ENCODE measurements at places on chromosomes 3 and 15. TPM values are rescaled to one million over a fixed set of nuclear protein-coding genes. Genes with fewer than 3 reads are reported as not detected.

LINGO1 gene
- total RNA-seq, result not detected

NPAP1 gene
- total RNA-seq, result not detected

GOLGA6L26 gene
- not detected for total RNA-seq

CTXND1 gene
- total RNA-seq, result not detected

PPM1L gene
- under 0.01 TPM for total RNA-seq

POTEB2 gene
- not detected for total RNA-seq

DNA sequence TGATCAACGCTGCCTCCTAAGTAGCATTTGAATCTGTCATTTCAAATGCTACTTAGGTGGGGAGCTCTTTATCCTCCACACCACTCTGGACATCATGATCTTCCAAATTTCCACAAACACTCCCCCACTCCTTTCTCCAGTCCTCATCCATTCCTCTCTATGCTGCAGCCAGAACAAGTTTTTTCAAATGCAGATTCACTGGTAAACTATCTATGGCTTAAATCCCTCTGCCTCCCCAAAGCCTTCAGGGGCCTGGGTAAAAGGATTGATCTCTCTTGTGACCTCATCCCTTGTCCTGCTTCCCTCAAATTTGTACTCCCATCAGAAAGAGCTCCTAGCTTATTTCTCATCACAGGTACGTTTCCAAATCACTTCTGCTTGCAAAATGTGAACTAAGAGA is 1.3 kb upstream of the AEN start:
- no peaks in the 10 kb centered on the region for H3K36me3 ChIP-seq
- no peaks in the 10 kb centered on the region for H3K27me3 ChIP-seq
- no peak overlapping the region for H3K4me3 ChIP-seq
- no peak for DNase-seq
- H3K27ac ChIP-seq, result no peak overlapping the region
- peaks cover 22% of the 10 kb centered on the region for H3K4me1 ChIP-seq

DNA sequence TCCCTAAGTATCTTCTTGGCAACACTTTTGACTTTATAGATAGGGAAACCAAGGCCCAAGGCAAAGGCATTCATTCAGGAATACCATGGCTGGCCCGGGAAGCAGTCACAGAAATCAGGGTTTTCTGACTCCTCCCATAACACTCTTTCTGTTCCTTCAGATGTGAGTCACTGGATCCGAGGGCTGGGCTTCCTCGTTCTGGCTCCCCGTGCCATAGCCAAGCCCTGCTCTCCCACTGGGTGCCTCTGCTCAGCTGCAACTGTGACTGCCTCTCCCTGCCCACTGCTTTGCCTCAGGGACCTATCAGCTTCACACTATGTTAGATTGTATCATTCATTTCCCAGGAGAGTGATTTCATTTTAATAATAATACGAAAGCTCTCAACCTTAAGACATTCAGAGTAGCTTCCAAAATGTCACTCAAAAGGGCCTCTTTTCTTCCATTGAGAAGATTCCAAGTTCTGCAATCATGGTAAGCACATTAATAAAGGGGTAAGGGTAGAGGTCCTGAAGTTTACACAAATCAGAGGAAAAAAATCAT is 50.2 kb downstream of the GABRB3 start:
- no peak overlapping the region for H3K27ac ChIP-seq
- H3K4me3 ChIP-seq, result no peak overlapping the region
- no peaks in the 10 kb centered on the region for H3K27me3 ChIP-seq
- no peaks in the 10 kb centered on the region for H3K36me3 ChIP-seq
- no peak for DNase-seq

- no peaks in the 10 kb centered on the region for H3K27me3 ChIP-seq
- H3K4me1 ChIP-seq, result no peaks in the 10 kb centered on the region
- no peaks in the 10 kb centered on the region for H3K36me3 ChIP-seq
- H3K4me3 ChIP-seq, result no peak overlapping the region
- H3K27ac ChIP-seq, result no peak overlapping the region
- DNase-seq, result no peak
These were observed 308.9 kb downstream of the EPHB1 start for GRCh38 chr3:135103917-135104316.

DNA sequence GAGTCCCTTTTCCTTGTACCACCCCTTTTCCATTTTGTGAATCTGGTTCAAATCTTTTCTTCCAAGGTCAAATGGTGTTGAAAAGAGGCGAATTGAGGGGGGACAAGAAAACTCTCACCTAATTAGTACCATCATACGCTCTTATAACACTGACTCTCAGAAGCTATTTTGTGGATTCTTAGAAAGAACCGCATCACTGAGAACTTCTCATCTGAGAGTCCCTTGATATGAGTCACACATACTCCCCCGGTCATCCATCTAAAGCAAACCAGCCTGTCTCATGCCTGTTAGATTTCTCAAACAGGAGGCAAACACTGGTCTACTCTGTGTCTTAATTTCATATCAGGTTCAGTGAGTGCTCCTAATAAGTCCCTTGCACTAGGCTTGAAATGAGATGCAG is 76.5 kb upstream of the SPRED1 start:
- H3K4me1 ChIP-seq, result peaks cover 5% of the 10 kb centered on the region
- H3K27ac ChIP-seq, result no peak overlapping the region
- no peaks in the 10 kb centered on the region for H3K27me3 ChIP-seq
- H3K36me3 ChIP-seq, result no peaks in the 10 kb centered on the region
- peak; percentile 83 for DNase-seq

DNA sequence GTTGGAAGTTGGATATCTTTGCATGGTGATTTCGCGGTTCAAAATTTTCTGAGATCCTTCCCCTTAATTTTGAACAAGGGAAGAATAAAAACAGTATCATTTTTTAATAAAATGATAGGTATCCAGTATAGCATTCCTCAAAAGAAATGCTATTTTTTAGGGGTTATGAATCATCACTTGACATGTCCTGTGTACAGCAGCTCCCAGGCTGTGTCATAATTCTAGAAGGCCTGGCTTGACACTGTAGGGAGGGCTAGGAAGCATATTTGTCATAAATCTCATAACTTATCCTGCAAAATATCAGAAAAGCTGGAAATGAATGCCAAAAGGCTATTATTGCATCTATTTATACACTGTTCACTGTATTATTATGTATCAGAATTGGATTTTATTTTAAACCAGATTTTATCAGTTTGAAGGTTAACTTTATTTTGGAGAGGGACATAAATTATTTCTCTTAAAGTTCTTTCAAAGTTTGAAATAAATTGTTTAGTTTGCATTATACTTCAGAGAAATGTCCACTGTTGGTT is 539.1 kb upstream of the ROBO2 start:
- peaks cover 20% of the 10 kb centered on the region for H3K4me1 ChIP-seq
- H3K36me3 ChIP-seq, result no peaks in the 10 kb centered on the region
- peak; percentile 59 for DNase-seq
- no peaks in the 10 kb centered on the region for H3K27me3 ChIP-seq

DNA sequence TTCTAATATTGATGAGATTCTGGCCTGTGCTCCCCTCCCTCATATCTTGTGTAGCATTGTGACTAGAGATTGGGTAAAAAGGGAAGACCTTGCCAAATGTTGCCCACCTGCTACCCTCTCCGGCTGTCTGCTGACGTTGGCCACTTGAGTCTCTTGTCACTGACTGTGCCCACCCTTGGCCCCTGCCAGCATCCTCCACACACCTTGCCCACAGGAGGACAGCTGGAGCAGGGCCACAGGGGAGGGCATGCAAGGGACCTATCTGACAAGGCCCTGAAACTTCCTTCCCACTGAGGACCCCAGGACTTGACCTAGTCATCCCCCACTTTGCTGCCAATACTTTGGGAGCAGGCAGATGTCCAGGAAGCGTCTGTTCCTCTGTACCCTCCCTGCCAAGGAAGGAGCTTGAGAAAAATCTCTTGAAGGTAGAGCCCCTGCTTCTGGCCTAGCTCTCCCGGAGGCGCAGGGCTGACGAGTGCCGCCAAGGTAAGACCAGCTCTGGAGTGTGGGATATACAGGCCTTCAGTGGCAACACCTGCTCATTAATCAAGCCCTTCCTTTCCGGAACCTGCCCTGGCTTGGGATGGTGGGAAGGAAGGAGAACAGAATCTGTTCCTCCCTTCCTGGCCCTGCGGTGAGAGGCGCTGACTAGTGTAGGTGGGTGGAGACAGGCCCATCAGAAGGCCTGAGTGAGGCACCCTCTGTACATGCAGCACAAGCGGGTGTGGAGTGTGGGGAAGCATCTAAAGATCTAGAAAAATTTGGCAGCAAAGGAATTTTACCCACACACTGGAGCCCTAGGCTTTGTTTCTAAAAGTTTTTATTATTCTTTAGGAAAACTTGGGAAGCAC is 4.9 kb upstream of the PAK6 start:
- H3K27ac ChIP-seq, result no peak overlapping the region
- no peak overlapping the region for H3K4me3 ChIP-seq
- 0 out of 2 replicates have a peak, but pooled peaks cover 3% of the 10 kb centered on the region for H3K27me3 ChIP-seq
- DNase-seq, result peak; percentile 24

- peaks cover 12% of the 10 kb centered on the region for H3K27me3 ChIP-seq
- DNase-seq, result no peak
- no peaks in the 10 kb centered on the region for H3K36me3 ChIP-seq
- no peak overlapping the region for H3K27ac ChIP-seq
These were observed 130.1 kb downstream of the SRGAP3 start for GRCh38 chr3:9119331-9119730.

GRCh38 chr3:183212565-183212964 is 40.5 kb upstream of the B3GNT5 start:
- no peak overlapping the region for H3K4me3 ChIP-seq
- H3K27me3 ChIP-seq, result peaks cover 10% of the 10 kb centered on the region
- H3K36me3 ChIP-seq, result no peaks in the 10 kb centered on the region
- no peaks in the 10 kb centered on the region for H3K4me1 ChIP-seq

DNA sequence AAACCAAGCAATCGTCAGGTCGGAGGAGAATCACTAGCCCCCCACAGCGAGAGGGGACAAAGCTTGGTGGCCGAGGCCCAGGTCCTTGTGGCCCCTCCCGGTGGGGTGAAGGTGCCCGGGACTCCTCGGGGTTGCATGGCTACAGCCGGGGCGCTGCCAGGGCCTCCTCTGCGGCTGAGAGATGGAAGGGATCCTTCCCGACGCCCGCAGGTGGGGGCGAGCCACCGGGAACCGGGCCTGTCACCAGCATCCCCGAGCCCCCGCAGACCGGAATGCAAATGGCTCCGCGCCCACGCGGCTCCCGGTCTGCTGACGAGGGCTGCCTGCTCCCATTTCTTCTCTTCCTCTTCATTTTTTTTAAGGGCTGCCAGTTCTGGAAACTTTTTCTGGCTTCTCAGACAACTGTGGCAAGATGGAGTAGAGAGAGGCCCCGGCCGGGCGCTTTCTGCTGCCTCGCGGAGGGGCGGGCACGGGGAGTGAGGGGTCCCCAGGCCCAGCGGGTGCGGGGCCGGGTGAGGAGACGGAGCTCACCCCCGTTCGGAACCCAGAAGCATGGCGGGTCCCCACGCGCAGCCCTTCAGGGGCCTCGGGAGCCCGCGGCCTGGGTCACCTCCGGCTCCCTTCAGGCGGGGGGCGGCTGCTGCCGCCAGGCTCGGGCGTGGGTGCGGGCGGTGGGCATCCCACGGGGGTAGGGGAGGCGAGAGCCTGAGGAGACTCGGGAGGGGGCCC is 27.5 kb downstream of the MELTF start:
- H3K36me3 ChIP-seq, result no peaks in the 10 kb centered on the region
- no peaks in the 10 kb centered on the region for H3K4me1 ChIP-seq
- H3K27ac ChIP-seq, result peak overlapping the region; percentile 38
- no peaks in the 10 kb centered on the region for H3K27me3 ChIP-seq
- peak overlapping the region; percentile 65 for H3K4me3 ChIP-seq

DNA sequence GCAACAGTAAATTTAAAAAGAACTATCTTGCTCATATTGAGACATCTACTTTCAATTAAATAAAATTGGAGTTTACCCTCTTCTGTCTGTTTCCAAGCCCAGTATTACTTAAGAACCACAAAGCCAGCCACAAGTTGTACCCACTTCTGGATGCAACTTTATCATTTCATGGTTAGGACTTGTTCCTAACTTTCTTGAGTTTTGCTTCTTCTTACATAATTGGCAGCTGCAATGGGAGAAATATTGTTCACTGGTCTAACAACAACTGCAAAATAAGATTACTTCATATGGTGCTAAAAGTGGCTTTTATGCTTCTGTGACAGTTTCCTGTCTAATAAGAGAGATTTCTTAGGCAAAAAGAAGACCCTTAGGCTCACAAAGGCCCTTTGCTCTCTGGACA is 240.6 kb downstream of the OTOL1 start:
- H3K4me1 ChIP-seq, result no peaks in the 10 kb centered on the region
- H3K27me3 ChIP-seq, result no peaks in the 10 kb centered on the region
- no peak overlapping the region for H3K4me3 ChIP-seq
- no peaks in the 10 kb centered on the region for H3K36me3 ChIP-seq
- no peak for DNase-seq

DNA sequence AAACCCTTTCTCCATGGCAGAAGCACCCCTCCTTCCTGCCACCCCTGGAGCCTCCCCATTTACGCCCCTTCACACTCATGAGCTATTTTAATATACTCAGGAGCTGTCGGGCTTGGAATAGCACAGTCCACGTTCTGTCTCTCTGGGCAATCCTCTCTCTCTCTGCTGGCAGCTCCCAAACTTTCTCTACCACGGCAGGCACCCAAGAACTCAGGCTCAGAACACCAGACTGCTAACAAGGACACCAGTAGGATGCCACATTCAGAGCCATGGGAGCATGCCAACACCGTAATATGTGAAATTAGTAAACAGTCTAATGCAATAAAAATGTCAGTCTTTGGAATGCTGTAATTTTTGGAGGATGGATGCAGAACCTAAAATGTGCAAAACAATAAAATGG is 19.3 kb downstream of the TNFAIP8L3 start:
- H3K27me3 ChIP-seq, result no peaks in the 10 kb centered on the region
- H3K4me1 ChIP-seq, result peaks cover 9% of the 10 kb centered on the region
- peak; percentile 59 for DNase-seq
- no peak overlapping the region for H3K4me3 ChIP-seq
- no peaks in the 10 kb centered on the region for H3K36me3 ChIP-seq

All from GM23248 (cell line).